ENCODE measurements at places on chromosomes 12 and 14.

DNA sequence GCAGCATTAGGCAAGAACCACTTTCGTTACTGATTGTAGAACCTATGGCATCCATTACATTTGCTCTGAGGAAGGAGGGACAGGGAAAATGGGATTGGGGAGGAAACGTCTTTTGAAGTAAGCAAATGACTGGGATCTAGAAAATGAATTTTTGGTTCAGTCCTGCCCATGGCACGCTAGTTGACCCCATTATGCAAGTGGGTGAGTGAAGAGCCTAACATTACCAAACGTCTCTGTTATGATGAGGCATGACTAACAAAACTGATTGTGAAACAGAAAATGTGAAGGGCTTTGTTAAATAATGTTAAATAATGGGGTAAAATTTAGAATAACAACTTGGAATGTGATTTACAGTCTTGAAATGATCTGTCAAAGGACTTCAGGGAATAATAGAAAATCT lies 38.9 kb downstream of the CPSF2 start:
- no peak for DNase-seq

- no peak for DNase-seq
Observed at GRCh38 chr12:114240288-114240687, 165.7 kb downstream of the TBX5 start.

- no peak for DNase-seq
Observed at GRCh38 chr12:25151476-25151875, 43.5 kb downstream of the DNAI7 start.

DNA sequence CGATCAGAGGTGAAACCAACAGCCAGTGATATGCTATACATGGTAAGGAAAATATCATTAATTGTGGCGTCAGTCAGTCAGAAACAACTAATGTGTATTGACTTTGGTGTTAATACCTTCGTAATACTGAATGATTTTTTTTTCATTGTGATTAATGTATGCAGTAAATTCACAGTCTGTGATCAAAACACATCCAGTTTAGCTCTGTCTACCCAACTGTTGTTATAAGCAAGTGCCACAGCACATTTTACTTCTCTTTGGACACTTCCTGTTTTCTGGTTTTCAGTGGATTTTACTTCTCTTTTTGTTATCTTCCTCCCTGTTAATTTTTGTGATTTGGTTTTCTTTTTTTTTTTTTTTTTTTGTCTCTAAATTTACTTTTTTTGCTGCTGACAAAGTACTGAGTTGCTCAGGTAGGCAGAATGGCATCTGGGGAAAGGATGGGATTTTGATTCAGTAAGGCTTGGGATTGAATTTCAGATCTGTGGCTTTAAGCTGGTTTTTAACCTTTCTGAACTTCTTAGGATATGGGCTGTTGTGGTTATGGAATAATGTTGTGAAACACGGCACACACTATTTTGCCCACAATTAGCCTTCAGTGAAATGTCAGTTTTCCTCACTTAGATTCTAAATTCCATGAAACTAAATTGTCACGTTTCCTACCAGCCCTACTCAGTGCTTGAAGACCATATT lies 604 bp downstream of the GLIPR1 start:
- DNase-seq: no peak

- DNase-seq: no peak
Observed at GRCh38 chr14:95862243-95862642, 14.4 kb upstream of the TUNAR start.

GRCh38 chr14:48350971-48351370 lies 675.6 kb upstream of the MDGA2 start:
- DNase-seq: no peak

- DNase-seq: no peak
Observed at GRCh38 chr12:119115296-119115905, 63.3 kb upstream of the HSPB8 start.

DNA sequence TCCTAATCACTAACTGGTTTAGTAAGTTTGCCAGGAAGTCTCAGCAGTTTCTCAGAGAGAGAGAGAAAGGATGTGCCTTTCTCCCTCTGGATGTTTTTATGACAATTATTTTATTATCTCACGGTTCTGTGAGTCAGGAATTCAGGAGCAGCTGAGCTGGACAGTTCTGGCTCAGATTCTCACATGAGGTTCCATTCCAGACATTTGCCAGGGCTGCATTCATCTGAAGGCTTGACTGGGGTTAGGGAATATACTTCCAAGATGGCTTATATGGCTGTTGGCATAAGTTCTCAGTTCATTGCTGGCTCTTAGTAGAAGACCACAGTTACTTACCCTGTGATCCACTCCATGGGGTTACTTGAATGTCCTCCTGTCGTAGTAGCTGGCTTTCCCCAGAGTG lies 101.2 kb upstream of the ATF7IP start:
- DNase-seq: no peak

DNA sequence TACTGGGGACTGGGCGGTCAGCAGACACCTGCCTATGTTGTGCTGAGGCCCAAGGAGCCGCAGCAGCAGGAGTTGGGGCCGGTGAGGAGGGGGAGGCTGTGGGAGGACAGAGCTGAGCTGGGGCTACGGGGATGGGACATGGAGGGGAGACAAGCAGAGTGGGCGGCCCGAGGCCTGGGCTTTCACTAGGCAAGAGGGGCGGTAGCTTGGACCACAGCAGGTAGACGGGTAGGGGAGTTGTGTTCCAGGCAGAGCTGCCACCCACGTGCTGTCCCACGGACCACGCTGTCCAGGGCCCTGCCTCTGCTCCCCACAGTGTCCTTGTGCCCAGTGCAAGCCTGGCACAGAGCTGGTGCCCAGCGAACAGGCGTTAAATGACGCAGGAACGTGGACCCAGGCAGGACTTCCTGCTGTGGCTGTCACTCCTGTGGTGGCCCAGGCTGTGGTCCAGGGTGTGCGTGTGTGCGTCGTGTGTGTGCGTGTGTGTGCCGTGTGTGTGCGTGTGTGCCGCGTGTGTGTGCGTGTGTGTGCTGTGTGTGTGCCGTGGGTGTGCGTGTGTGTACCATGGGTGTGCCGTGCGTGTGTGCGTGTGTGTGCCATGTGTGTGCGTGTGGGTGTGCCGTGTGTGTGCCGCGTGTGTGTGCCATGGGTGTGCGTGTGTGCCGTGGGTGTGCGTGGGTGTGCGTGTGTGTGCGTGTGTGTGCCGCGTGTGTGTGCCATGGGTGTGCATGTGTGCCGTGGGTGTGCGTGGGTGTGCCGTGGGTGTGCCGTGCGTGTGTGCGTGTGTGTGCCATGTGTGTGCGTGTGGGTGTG lies 6.8 kb downstream of the CEP170B start:
- no peak for DNase-seq

DNA sequence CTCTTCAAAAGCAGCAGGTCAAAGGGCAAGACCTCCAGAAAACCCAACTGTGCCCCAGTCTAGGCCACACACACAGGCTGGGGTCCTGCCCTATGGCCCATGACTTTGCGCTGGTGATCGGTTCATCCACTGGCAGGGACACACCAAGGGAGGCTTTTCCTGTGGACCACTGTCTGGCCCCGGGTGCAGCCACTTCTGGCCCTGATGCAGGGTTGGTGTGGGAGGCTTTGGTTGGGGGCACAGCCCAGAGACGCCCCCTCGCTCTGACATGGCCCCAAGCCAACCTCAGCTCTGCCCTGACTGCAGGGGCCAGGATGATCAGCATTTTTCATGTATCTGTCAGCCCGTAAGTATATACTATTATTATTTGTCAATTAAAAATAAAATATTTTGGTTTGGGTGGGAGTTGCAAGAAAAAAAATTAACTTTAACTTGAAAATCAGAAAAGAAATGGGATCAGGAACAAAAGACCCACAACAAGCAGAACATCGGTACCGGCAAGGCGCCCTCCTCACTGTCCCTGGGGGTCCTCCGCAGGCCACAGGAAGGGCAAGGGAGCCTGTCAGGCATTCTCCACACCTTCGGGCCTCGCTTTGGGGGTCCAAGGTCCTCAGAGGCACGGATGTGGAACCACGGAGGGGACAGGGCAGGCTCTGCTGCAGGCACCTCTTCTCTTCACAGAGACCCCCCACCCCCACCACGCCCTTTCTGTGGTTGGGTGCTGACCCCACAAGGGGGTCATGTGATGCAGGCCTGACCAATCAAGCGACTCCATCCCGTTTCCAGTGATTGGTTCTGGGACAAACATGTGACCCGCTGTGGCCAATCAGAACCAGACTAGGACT lies 181.5 kb upstream of the SFSWAP start:
- no peak for DNase-seq

GRCh38 chr12:38373784-38374183 lies 57.2 kb downstream of the ALG10B start:
- no peak for DNase-seq

- no peak for DNase-seq
Observed at GRCh38 chr12:51393676-51394545, 2.7 kb upstream of the GALNT6 start.

DNA sequence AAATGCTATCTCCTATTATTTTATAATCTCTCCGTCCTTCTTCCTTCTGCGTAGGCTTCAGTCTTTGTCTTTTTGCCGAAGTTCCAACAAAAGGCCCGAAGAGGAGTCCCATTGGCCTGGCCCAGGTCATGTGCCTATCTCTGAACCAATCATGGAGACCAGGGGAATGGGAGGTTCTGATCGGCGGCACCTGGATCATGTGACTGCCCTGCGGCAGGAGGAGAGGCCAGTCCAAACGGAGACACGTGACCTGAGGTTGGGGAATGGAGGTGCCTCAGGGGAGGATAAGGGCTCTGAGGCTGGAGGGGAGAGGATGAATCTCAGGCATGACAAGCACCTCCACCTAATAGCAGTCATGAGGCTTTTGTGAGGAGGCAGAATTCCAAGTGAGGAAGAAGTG lies 86.0 kb downstream of the AACS start:
- no peak for DNase-seq

DNA sequence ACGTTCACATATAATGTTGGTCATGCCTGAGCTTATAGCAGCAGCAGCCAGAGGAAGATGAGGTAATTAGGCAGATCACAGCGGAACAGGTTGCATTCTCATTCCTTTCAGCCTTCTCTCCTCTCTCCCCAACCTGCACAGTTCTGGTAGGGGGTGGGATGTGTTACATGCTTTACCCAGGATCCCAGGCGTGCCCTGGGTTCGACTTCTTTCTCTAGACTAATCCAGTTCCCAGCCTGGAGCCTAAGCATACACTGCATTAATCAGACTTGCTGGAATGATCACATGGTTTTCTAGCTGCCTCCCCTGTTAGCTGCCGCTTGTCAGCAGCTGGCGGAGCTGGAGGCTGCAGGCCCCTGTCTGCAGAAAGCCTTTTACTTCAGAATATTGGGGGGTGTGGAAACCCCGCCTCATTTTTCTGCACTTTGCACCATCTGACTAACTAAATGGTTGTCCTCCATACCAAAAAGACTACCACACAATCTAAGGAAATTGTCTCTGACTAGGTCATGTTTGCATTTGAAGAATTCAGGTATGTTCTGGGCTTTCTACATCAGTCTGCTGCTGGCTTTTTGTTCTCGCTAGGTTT lies 46.0 kb upstream of the EVL start:
- DNase-seq: no peak

GRCh38 chr14:89603938-89604480 lies 187.0 kb upstream of the FOXN3 start:
- DNase-seq: no peak

All from cerebellar nuclear complex (tissue), 1 donor.